ENCODE measurements at places on chromosomes 6 and 20.

- no peak for DNase-seq
These were observed 368.2 kb downstream of the EPM2A start for GRCh38 chr6:145367149-145367548.

- DNase-seq: no peak
These were observed 71.7 kb upstream of the TRAF3IP2 start for GRCh38 chr6:111677249-111677990.

GRCh38 chr20:3077618-3078134, 6.3 kb downstream of the OXT start:
- no peak for DNase-seq

DNA sequence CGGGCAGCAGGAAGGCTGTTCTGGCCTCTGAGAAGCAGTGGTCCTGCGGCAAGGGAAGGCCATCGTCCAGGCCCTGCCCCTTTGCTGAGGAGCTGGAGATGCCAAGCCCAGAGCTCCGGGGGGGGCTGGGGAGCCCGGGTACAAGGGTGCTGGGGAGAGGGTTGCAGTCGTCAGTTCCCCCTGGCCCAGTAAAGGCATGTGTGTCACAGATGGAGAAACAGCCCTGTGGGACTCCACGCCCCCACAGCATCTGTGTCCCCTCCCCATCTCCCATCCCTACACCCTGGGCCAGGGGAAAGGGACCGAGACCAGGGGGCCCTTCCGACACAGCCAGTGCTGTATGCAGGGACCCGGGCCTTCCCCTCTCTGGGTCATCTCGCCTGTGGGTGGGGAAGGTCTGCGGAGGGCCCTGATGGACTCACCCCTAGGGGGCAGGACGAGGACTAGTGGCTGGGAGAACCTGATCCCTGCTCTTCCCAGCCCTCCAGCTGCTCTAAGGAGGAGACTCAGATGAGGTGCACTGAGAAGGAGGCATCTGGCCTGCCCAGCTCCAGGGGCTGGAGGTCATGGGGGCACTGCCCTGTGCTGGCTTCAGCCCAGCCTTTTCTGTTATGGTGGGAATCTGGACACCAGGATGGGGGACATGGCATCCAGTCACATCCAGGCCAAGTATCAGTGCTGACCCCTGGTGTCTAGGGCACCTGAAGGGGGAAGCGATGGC, 609 bp downstream of the MYL9 start:
- DNase-seq: no peak

DNA sequence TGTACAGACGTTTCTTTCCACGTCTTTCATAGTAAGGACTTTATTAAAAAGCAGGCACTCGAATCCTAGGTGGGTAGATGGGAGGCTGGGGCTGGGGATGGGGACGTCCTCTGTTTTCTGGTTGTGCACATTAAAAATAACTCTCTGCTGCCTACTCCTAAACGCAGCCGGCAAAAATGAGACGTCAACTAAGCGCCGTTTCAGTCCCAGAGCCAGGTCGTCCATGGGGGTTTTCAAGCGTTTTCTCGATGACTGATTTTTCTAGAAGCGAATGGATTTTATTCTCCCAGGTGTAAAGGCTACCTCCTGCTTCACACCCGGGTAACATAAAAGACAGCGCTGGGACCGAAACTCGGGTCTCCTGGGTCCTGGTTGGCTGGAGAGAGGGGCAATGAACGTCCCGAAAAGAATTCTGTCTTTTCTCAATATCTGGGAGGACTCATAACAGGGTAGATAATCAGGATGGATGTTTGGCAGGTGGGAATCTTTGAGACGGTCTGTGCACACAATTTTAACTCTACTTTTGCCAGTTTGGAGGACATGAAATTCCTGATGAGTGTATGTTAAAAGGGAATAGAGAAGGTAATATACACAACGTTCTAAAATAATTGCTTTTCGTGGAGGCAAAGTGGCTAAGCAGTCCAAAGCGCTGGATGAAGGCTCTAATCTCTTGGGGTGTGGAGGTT, 25.2 kb downstream of the GPX6 start:
- no peak for DNase-seq

- DNase-seq: no peak
These were observed 39.3 kb upstream of the KHDC1 start for GRCh38 chr6:73302339-73302738.

DNA sequence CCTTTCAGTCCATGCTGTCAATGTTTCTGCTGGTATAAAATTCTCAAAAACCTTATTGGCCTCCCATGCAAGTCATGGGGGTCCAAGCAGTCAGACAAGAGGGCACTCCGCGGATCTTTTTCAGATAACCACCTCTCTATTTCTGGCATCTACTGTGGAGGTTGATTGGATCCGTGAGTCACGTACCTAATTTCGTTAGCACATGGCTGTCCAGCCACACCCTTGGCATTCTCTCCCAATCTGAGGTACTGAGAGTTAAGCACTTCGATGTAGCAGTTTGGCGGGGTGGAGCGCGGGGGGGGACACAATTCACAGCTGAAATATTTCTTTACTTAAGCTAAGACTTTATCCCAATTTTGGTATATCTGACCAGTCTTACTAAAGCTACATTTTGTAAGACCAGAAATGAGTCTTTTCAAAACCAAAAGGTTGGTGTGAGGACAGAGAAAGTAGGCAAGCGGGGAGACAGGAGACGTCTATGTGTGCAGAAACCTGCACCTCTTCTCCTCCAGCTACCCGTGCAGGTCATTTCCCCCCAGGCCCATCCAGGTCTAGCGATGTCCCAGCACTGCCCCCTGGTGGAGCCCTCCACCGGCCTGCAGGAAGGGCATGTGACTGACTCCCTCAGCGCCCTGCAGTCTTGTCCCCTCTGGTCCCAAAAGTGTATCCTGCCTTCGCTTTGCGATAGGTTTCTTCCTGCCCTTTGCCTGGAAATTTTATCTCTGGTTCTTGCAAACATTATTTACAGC, 113.1 kb downstream of the ADAT2 start:
- peak; percentile 30 for DNase-seq

DNA sequence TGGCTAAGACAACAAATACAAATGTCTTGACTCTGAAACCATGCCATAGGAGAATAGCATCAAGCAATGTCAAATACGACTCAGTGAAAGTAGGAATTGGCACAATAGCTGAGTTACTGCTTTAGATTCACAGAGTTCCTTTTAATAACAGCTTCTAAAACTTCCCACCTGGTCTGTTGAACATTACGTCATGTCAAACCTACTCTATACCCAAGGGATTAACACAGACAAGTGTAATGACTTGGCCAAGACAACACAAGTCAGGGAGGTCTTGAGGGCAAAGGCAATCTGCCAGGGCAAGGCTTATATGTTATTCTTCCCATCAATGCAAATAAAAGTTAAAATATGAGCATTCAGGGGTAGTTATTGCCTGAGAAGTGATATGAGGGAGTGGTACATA, 265.1 kb upstream of the PRDM1 start:
- DNase-seq: no peak

GRCh38 chr6:12012038-12012557, at the start of gene HIVEP1:
TSS of gene HIVEP1 (plus strand) at chr6:12012312. CDS start at chr6:12015629, 3,317 bp downstream.
- DNase-seq: no peak

GRCh38 chr6:75402296-75402695, 91.3 kb downstream of the FILIP1 start:
- no peak for DNase-seq

- no peak for DNase-seq
These were observed 10.6 kb downstream of the PDSS2 start for GRCh38 chr6:107448776-107449175.

DNA sequence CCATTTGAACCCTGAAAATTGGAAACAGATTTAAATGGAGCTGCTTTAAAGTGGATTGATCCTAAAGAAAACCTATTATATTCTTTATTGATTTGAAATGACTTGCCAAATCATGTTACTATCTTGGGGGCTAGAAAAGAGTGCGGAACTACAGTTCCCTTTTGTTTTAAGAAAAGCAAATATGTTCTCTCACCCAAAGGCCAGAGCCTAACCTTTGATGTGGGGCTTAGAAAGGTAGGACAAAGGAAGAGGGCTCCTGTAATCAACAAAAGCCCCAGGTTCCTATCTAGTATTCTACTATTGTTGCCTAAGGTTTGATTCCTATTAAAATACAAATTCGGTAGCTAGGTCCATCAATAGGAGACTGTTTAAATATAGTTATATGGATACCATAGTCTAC, 100.8 kb upstream of the BEND6 start:
- DNase-seq: no peak

DNA sequence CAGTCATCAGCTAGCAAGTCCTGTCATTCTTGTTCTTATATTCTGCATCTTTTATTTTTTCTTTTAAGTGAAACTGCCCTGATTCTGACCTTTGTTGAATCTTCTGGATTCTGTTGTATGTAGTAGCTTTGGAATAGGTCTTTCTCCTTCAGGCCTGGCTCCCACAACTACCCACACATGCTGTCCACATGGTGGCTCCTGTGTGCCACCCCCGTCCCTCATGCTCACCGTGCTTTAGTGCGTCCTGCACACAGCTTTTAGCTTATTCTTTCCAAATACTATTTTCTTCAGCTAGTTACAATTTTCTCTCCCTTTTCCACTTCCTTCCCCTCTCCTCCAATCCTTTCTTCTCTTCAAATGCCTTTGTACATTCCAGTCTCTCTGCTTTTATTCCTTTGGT, 61.8 kb downstream of the CTNNBL1 start:
- no peak for DNase-seq

DNA sequence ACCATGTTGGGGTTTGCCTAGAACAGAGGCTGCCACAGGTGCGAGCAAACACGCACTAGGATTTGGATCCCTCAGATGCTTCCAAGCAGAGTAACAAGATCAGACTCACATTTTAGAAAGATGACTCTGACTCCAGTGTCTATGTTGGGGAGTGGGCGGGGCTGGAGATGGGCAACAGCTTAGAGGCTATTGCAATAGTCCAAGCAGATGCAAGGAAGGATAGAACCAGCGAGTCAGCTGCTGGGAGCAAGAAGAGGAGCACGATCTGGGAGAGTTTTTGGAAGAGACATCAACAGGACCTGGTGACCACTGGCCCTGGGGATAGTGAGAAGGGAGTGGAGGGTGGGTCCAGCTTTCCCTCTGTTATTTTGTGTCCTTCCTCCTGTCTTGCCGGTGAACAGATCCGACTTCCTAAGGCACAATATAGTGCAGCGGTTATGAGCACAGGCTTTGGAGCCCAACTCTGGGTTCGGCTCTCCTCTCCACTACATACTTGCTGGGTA, 52.7 kb downstream of the FGD2 start:
- no peak for DNase-seq

GRCh38 chr6:148530976-148531375, 188.3 kb downstream of the SASH1 start:
- DNase-seq: no peak

GRCh38 chr6:152598901-152599537, 38.1 kb downstream of the SYNE1 start:
- no peak for DNase-seq

- DNase-seq: no peak
These were observed 866.1 kb upstream of the ADGRB3 start for GRCh38 chr6:67768972-67769371.

- no peak for DNase-seq
These were observed 59.6 kb upstream of the LAMP5 start for GRCh38 chr20:9454791-9455190.

- no peak for DNase-seq
These were observed 7.5 kb upstream of the TBX18 start for GRCh38 chr6:84771756-84772356.

GRCh38 chr6:151325075-151326050, 66.0 kb downstream of the ZBTB2 start:
- DNase-seq: peak; percentile 4

DNA sequence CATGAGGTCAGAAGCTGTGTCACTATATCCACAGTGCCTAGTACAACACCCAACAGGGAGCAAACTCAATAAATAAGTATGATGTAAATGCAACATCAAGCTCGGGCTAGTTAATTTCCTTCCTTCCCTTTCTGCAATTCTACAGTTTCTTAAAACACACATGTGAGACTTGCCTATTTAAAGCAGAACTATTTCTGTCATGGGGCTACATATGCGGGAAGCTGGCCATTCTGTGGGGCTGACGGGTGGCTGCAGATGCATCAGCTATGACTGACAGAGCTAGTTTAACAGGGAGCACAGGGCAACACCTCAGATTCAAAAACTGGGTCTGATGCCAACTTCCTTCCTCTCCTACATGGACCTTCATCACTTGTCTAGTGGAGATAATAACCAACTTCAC, 118.1 kb upstream of the ENPP5 start:
- DNase-seq: no peak

GRCh38 chr6:31131595-31131994, 7.3 kb downstream of the PSORS1C2 start:
- no peak for DNase-seq

DNA sequence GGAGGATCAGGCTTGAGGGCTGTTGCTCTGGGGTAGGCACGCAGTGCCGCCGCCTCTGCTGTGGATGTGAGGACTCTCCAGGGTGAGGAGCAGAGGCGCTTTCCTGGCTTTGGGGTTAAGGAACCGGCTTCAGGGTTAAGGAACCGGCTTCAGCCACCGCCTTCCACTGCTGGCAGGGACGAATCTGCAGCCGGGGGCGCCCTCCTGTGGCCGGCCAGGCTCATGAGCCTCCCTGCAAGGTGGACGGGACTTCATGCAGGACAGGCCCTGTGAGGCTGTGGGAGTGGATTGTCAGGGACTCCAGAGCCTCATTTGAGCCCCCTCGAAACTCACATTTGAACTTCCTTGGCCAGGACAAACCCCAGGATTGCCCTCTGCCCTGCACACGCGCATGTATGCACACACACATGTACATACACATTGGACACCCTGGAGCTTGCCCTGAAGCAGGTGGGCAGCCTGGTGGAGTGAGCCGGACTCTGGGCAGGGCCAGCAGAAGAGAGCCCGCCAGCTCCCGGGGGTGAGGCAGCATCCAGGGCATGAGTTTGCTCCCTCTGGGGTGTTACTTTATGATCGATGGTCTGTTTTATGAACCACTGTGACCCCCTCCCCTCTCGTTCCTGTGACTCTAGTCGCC, 146.9 kb downstream of the PHACTR3 start:
- no peak for DNase-seq

GRCh38 chr6:161406646-161407045, 132.8 kb upstream of the AGPAT4 start:
- DNase-seq: no peak

GRCh38 chr20:47748823-47749222, 36.5 kb downstream of the SULF2 start:
- DNase-seq: no peak

GRCh38 chr6:42366011-42366705, 85.6 kb downstream of the TRERF1 start:
- DNase-seq: no peak

DNA sequence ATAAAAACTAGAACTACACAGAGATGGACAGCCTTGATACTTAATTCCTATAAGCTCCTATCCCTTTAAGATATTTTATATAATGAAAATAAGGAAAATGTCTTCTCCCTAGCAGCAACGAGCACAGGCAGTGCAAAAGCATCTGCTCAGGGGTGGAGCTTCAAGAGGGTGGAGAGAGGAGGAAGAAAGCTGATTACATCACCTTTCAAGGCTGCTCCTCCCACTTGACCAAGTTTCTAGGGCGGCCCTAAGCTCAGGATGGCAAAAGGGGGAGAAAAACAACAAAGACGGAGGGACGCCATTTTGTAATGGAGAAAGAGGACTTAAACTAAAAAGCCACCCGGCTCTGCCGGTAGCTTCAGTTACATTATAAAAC, 2.2 kb downstream of the PPP1R10 start:
- peak; percentile 79 for DNase-seq

- DNase-seq: no peak
These were observed 120.1 kb upstream of the TCF21 start for GRCh38 chr6:133768656-133769295.

Data from activated CD4-positive, alpha-beta T cell treated with anti-CD3 and anti-CD28 coated beads, Interleukin-2, amount 50 U/mL, for 1 hour (primary cell).